H9 (cell line): ENCODE measurements at places on chromosomes 1 and 21. TPM values are rescaled to one million over a fixed set of nuclear protein-coding genes. Genes with fewer than 3 reads are reported as not detected.

- DNase-seq = no peak
- no peak overlapping the region for H3K27ac ChIP-seq
- H3K4me1 ChIP-seq = peaks cover 2% of the 10 kb centered on the region; the same call in 1 of the 2 replicates
- H3K36me3 ChIP-seq = peaks cover 14% of the 10 kb centered on the region
- H3K27me3 ChIP-seq = no peaks in the 10 kb centered on the region
Observed at GRCh38 chr1:90919900-90920299, 101.9 kb downstream of the ZNF644 start.

- no peak for DNase-seq
- H3K27ac ChIP-seq = no peak overlapping the region
- no peaks in the 10 kb centered on the region for H3K36me3 ChIP-seq
Observed at GRCh38 chr1:188433425-188433824, 1604.7 kb downstream of the PLA2G4A start.

BEST4 gene
- total RNA-seq = 1.1 and 1.3 TPM in 2 replicates

- H3K36me3 ChIP-seq = no peaks in the 10 kb centered on the region
- H3K27me3 ChIP-seq = no peaks in the 10 kb centered on the region
- H3K4me3 ChIP-seq = peak overlapping the region; percentile 23; the same call in 1 of the 3 replicates
- peaks cover 4% of the 10 kb centered on the region; the same call in 1 of the 2 replicates for H3K4me1 ChIP-seq
- no peak overlapping the region for H3K27ac ChIP-seq
Observed at GRCh38 chr1:160101717-160102522, 3.5 kb upstream of the IGSF8 start.

DNA sequence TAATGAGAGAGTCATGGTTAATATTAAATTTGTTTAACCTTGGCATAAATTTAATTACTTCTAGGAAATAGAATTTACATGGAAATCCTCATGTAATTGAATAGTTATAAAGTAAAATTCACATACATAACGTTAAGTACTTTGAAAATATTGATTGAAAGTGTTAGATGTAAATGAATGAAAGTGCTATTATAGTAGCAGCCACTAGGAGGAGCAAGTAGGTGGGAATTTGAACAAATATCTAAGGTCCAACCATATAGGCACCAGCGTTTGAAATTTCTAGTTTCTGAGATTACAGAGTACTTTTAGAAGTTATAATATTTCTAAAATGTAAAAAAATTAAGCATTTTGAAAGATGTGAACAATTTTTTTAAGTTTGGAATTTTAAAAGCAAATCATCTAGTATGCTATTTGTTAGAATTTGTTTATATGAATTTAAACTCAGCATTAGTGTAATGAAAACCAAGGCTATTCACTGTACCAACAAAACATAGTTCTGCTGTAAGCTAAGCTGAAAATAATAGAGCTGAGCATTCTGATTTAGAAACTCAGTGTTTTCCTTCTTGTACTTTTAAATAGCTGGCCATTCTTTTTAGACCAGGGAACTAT is 3.3 kb downstream of the B3GALT2 start:
- no peaks in the 10 kb centered on the region for H3K27me3 ChIP-seq
- H3K4me3 ChIP-seq = no peak overlapping the region

NUP210L gene
- 0.04 TPM in 1 of 2 replicates, not detected in the other for total RNA-seq

SLC6A17 gene
- 0.17 and 0.46 TPM in 2 replicates for total RNA-seq

G0S2 gene
- total RNA-seq = 0.26 and 0.35 TPM in 2 replicates
